Germinal center (tissue), 1 donor: ENCODE measurements at places on chromosomes 2 and 18.
A peak's percentile ranks its signal among the peaks of the same experiment; 100 is the strongest.

DNA sequence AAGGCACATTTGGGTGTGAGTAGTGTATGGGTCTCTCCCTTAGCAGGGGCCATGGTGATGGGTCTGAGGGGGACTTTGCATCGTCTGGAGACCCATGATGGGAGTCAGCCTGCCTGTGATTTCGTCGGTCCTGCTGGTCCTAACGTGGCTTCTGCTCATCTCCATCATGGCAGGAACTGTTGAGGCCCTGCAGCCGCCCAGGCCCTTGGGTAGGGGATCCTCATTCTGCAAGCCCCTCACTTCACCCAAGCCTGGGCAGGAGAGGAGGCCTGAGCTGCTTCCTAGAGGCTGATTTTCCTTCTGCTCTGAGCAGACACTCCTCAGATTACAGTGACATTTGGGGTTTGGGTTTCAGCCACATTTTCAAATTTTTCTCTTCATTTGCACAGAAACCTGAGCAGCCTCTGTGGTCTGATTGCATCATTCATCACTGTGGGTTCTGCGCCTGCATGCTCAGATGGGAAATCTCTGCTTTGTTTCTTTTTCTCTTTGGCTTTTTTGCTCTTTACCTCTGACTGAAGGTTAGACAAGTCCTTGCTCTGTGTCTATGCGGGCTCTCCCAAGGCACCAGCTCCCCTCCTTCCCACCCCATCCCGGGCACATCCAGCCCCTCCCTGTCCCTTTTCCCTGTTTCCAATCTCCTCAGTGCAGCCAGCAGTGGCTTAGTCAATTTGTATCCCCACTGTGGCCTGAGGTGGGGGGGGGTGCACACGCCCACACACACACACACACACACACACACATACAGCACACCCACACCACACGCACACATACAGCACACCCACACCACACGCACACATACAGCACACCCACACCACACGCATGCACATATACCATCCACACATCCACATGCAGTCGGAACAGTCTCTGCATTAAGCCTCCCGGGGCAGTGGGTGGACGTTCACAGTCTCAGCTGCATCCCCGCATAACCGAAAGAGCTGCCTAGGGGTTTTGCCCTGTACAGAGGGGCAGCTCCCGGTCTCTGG, 305.4 kb upstream of the HS6ST1 start:
- no peak for DNase-seq

GRCh38 chr2:151971301-151972051, 127.4 kb downstream of the CACNB4 start:
- DNase-seq = no peak

DNA sequence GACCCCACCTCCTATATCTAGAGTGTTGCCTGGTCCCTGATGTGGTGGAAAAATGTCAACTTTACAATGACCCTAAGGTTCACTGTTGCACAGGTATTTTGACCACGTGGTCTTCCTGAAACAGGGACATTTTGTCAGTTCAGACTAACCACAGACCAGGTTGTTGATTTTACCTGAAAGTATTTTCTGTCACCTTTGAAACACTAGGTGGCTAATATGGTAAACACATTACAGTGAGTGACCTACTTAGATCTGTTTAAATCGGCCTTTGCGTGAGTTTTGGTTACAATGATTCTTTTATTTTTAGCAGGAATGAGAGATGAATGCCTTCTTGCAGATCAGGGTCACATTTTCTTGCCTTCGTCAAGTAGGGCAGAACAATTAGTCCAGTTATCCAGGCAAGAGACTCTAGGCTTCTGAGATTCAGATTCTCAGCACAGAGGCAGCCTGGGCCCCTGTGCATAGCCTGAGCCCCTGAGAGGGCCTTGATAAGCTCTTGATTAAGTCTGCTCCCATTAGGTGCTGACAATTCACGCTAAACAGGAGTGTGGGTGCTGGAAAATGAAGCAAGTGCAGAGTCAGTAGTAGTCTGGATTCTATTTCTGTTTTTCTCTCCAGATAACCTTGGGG, 226.2 kb downstream of the KCNS3 start:
- no peak for DNase-seq

DNA sequence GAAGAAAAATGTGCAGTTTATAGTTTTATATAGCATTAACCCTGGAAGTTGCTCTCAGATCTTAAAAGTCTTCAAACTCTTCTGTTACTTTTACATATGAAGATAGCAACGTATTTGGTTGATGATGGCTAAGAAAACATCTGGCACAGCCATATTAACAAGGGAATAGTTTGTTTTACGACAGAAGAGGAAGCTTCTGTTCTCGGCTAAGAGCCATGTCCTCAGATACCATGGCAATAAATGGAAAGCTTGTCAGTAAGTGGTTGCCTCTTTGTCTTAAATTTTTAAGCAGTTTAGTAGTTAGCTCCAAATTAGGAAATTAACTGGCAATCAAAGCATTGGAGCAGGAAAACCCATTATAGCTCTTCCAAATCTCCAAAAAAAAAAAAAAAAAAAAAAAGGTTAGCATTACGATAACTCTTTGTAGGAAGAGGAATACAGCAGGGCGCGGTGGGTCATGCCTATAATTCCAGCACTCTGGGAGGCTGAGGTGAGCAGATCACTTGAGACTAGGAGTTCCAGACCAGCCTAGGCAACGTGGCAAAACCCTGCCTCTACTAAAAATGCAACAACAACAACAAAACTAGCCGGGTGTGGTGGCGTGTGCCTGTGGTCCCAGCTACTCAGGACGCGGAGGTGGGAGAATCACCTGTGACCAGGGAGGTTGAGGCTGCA, 4.5 kb upstream of the STON1 start:
- no peak for DNase-seq

DNA sequence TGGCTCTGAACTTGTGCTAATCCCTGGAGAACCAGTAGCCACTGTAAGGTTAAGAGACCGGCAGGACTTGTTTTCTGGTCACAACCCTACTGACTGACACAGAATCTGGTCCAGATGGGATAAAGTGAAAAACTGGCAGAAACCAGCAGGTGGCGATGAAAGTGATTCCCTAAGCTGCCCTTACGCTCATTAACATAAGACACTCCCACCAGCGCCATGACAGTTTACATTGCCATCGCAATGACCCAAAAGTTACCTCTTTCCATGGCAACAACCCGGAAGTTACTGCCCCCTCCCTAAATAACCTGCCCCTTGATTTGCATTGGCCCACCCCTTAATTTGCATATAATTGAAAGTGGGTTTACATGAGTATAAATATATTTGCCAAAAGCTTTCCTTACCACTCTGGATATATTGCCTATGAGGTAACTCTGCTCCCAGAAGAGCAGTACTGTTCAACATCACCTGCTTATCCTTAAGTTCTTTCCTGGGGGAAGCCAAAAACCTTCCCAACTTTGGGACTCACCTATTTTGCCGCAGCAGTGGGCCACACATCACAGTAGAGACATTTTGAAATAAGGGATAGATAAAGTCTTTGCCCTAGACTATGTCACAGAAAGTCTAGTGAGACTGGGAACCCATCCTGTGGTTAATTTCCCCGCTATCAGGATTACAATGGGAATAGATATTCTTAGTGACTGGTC, 35.8 kb upstream of the AFF3 start:
- DNase-seq = peak; percentile 82

- no peak for DNase-seq
Observed at GRCh38 chr2:174752403-174753037, 11.8 kb downstream of the CHRNA1 start.

- no peak for DNase-seq
Observed at GRCh38 chr18:56878711-56879110, 227.6 kb downstream of the WDR7 start.

DNA sequence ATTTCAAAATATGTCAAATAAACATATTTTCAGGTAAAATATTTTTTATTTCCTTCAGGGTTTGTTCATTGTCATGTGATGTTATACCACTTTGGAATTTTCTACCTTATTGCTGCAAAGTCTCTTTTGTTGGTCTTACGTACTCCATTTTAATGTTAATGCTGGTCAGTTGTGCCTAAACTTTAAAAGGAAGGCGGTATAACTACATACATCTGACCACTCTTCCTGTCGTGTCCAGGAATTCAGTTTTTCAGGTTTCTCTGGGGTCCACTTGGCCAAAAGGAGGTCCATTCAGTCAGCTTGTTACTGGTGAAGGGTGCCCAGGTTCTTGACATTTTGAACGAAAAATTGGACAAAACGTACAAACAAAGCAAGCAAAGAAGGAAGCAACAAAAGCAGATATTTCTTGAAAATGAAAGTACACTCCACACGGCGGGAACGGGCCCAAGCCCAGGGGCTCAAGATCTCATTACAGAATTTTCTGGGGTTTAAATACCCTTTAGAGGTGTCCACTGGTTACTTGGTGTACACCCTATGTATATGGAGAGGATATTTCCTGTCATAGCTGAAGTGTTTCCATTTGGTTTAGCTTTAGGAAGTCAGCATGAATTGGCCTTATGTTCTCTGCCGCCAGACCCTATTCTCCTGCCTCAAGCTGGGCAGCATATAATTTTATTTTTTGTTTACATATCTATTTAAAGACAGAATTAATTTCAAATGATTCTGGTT, 471.7 kb upstream of the CDH7 start:
- DNase-seq = no peak
